T-cell (primary cell): ENCODE measurements at places on chromosomes 5 and 9. TPM values are rescaled to one million over a fixed set of nuclear protein-coding genes. Genes with fewer than 3 reads are reported as not detected.
A peak's percentile ranks its signal among the peaks of the same experiment; 100 is the strongest.

The C5 gene
- 0.90 TPM for total RNA-seq

The HACD4 gene
- total RNA-seq: 11.8 TPM

The ADAMTS19 gene
- total RNA-seq: 0.18 TPM

The ARHGEF37 gene
- 0.89 TPM for total RNA-seq

The GLRA1 gene
- total RNA-seq: not detected

The CCL27 gene
- total RNA-seq: not detected

The CACFD1 gene
- total RNA-seq: 3.6 TPM

The IL4 gene
- total RNA-seq: not detected

The ANKRD18A gene
- total RNA-seq: 8.2 TPM

The SH3RF2 gene
- total RNA-seq: 0.75 TPM

GRCh38 chr9:134566936-134567335 lies 74.7 kb upstream of the COL5A1 start:
- no peak overlapping the region for H3K4me3 ChIP-seq
- no peak overlapping the region for H3K27ac ChIP-seq
- H3K27me3 ChIP-seq: no peaks in the 10 kb centered on the region
- no peak for DNase-seq
- H3K4me1 ChIP-seq: no peaks in the 10 kb centered on the region

DNA sequence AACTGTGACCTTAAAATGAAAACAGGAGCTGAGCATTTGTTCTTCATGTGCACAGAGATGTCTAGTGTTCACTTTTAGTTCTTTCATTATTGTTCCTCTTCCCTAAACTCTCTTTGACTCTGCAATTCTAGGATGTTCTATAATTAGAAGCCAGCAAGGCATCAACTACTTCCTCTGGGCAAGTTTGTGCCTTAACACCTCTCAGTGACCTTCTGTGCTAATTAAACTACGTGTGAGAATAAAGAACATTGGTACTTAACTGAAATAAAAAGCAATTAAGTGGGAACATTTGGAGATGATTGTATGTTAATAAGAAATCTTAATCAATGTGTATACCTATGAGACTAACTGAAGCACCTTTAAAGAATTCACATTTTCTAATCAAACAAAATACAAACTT lies 242.8 kb downstream of the RASEF start:
- no peak overlapping the region for H3K4me3 ChIP-seq
- H3K4me1 ChIP-seq: no peaks in the 10 kb centered on the region
- H3K27me3 ChIP-seq: no peaks in the 10 kb centered on the region
- no peak for DNase-seq
- H3K36me3 ChIP-seq: no peaks in the 10 kb centered on the region
- no peak overlapping the region for H3K27ac ChIP-seq

- H3K27me3 ChIP-seq: no peaks in the 10 kb centered on the region
- peaks cover 24% of the 10 kb centered on the region for H3K4me1 ChIP-seq
- H3K27ac ChIP-seq: peak overlapping the region; percentile 61
- peak; percentile 51 for DNase-seq
These were observed 890 bp downstream of the PIK3R1 start for GRCh38 chr5:68216245-68217046.

- no peak overlapping the region for H3K4me3 ChIP-seq
- H3K4me1 ChIP-seq: no peaks in the 10 kb centered on the region
- H3K27me3 ChIP-seq: peaks cover 6% of the 10 kb centered on the region
- H3K36me3 ChIP-seq: no peaks in the 10 kb centered on the region
- no peak for DNase-seq
These were observed 164.5 kb upstream of the S1PR3 start for GRCh38 chr9:88826771-88827181.

- peaks cover 3% of the 10 kb centered on the region for H3K4me1 ChIP-seq
- H3K4me3 ChIP-seq: no peak overlapping the region
- no peak overlapping the region for H3K27ac ChIP-seq
- no peak for DNase-seq
- H3K27me3 ChIP-seq: no peaks in the 10 kb centered on the region
- H3K36me3 ChIP-seq: no peaks in the 10 kb centered on the region
These were observed 78.0 kb downstream of the ARHGAP26 start for GRCh38 chr5:142847898-142848790.

DNA sequence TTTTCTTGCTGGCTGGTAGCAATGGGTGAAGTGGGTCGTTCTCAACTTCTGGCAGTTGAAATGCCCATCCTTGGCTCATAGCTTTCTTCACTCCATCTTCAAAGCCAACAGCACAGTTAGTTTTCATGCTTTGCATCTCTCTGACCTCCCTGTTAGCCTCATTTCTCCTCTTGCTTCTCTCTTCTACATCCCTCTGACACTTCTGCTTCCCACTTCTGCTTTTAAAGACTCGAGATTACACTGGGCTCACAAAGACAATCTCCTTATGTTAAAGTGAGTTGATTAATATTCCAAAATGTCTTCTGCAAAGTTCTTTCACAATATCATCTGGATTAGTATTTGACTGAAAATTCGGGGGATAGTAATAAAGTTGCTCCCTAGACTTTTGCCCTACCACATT lies 684.8 kb upstream of the CCNG1 start:
- H3K4me3 ChIP-seq: no peak overlapping the region
- no peak overlapping the region for H3K27ac ChIP-seq
- DNase-seq: no peak
- H3K4me1 ChIP-seq: no peaks in the 10 kb centered on the region
- no peaks in the 10 kb centered on the region for H3K36me3 ChIP-seq

GRCh38 chr9:73643379-73644013 lies 491.8 kb downstream of the ANXA1 start:
- no peak overlapping the region for H3K4me3 ChIP-seq
- H3K27ac ChIP-seq: no peak overlapping the region
- no peaks in the 10 kb centered on the region for H3K36me3 ChIP-seq
- no peak for DNase-seq

DNA sequence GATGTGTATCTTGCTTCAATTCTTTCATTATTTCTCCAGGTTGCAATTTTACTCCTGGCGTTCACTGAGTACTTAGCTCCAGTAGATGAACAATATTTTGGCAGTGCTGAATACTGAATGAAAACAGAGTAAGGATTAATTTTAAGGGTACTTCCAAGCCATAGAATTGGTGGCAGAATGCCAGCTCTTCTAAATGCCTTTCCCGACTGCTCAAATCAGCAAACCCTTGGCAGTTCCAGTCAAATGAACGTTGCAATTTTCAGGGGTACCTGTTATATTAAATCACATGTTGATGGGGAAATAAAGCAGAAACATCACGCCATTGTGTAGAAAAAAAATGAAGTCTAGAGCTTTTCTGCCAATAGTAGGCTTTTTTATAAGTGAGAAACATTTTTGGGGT lies 282.4 kb upstream of the RPS23 start:
- no peaks in the 10 kb centered on the region for H3K4me1 ChIP-seq
- H3K27ac ChIP-seq: no peak overlapping the region
- H3K36me3 ChIP-seq: no peaks in the 10 kb centered on the region
- H3K4me3 ChIP-seq: no peak overlapping the region
- no peaks in the 10 kb centered on the region for H3K27me3 ChIP-seq

DNA sequence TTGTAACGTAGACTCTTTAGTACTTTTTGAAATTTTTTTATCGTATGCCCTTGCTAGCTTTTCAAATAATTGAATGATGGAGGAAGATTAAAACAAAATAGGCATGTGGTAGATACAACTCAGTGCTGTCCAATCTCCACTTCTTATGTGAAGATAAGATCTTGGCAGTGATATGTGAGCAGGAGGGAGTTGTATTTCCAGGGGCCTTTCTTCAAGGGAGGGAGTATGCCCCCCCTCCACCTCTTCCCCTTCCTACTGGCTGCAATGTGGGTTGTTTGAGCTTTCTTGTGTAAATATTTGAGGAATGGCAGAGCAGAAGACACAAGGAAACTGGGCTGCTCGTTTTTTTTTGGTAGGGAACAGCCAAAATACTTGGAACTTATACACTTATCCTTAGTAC lies 374.9 kb downstream of the PSAT1 start:
- no peak overlapping the region for H3K4me3 ChIP-seq
- H3K36me3 ChIP-seq: no peaks in the 10 kb centered on the region
- H3K27me3 ChIP-seq: no peaks in the 10 kb centered on the region
- H3K4me1 ChIP-seq: no peaks in the 10 kb centered on the region
- DNase-seq: no peak

DNA sequence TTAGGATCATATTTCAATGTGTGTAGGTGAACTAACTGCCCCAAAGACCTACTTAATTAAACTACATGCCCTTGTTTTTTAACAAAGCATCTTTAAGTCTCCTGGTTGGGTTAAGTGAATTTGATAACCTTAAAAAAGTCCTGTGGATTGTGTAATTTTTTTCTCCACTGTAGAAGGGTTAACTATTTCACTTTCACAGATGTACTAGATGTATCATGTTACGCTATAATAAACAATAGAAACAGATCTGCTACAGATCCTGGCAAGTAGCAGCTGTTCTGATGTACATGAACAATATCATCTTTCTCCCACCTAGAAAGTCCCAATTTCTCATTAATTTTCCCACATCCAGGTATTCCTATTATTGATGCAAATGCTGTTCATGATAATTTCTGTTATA lies 18.9 kb downstream of the KIF24 start:
- no peaks in the 10 kb centered on the region for H3K36me3 ChIP-seq
- H3K27me3 ChIP-seq: no peaks in the 10 kb centered on the region
- no peak overlapping the region for H3K27ac ChIP-seq
- DNase-seq: no peak
- no peaks in the 10 kb centered on the region for H3K4me1 ChIP-seq

GRCh38 chr5:11785771-11786352 lies 118.4 kb downstream of the CTNND2 start:
- H3K4me3 ChIP-seq: no peak overlapping the region
- H3K27me3 ChIP-seq: no peaks in the 10 kb centered on the region
- DNase-seq: no peak
- no peak overlapping the region for H3K27ac ChIP-seq
- H3K4me1 ChIP-seq: no peaks in the 10 kb centered on the region
- no peaks in the 10 kb centered on the region for H3K36me3 ChIP-seq

DNA sequence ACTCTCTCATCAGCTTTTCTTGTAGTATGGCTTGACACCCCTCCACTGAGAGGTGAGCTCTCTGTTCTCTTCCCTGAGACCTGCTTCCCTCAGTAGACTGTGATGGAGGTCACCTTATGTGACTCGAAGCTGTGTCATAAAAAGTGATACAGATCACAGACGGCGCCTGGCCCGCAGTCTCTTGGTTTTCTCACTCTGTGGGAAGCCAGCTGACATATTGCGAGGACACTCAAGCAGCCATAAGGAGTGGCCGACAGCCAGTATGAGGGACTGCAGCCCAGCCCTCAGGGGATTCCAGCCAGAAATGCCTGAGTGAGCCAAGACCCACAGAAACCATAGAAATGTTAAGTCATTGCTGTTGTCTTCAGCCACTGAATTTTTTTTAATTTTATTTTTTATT lies 38.0 kb downstream of the GADD45G start:
- no peaks in the 10 kb centered on the region for H3K36me3 ChIP-seq
- H3K27ac ChIP-seq: no peak overlapping the region
- H3K4me3 ChIP-seq: no peak overlapping the region
- peaks cover 2% of the 10 kb centered on the region for H3K27me3 ChIP-seq
- DNase-seq: no peak

DNA sequence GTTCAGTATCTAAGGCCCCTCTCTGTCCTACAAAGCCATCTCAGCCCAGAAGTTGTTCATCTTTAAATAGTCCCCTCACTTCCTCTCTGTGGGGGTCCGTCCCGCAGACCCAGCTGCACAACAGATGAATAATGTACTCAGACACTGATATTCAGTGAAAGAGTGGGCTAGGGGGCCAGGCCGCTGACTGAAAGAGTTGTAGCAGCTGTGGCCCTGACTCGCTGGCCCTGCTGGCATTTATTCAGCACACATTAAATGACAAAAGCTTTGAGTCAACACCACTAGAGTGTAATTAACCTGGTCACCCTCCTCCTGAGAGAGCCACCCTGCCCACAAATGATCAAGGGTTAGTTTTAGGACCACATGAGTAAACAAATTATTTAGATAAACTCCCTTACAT lies 76.3 kb downstream of the MED10 start:
- H3K4me1 ChIP-seq: no peaks in the 10 kb centered on the region
- no peaks in the 10 kb centered on the region for H3K36me3 ChIP-seq
- no peak overlapping the region for H3K4me3 ChIP-seq

DNA sequence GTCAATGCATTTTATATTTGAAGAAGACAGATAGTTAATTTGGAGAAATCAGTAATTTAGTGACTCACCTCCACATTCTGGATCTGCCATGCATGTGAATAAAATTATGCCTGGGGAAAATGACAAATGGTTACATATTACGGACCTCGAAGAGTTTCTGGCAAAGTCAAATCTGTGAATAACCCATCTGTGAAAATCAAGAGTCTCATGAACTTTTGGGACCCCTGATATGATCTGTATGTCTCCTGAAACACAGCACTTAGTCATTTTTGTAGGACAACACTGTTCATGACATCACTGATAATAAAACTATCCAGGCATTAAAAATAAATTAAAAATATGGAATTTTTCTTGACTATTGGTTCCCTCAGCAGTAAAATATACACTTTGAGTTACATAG lies 584.5 kb downstream of the TLE4 start:
- H3K4me1 ChIP-seq: no peaks in the 10 kb centered on the region
- no peak for DNase-seq
- no peaks in the 10 kb centered on the region for H3K36me3 ChIP-seq

DNA sequence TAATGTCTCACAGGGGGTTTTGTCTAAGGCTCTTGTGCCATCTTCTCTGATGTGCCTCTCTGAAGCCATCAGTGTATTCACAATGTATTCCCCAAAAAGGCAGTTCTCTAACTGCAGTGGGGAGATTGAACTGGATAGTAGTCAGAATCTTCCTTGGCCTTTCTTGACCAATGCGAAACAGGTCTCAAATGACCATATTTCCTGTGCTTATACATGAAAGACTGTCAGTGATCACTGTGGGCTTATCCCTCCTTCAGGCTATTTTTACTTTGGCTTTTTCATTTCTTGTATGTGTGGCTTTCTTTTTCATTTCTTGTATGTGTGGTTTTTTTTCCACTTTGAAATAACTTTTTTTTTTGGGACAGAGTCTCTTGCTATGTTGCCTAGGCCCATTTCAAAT lies 19.7 kb downstream of the HMGXB3 start:
- H3K27me3 ChIP-seq: no peaks in the 10 kb centered on the region
- DNase-seq: no peak
- no peaks in the 10 kb centered on the region for H3K4me1 ChIP-seq
- H3K4me3 ChIP-seq: no peak overlapping the region
- H3K27ac ChIP-seq: no peak overlapping the region

GRCh38 chr9:132780230-132781007 lies 97.7 kb downstream of the AK8 start:
- H3K27me3 ChIP-seq: peaks cover 29% of the 10 kb centered on the region
- H3K27ac ChIP-seq: no peak overlapping the region
- H3K4me1 ChIP-seq: no peaks in the 10 kb centered on the region
- no peak for DNase-seq
- H3K36me3 ChIP-seq: no peaks in the 10 kb centered on the region
- H3K4me3 ChIP-seq: no peak overlapping the region

GRCh38 chr5:167217097-167217743 lies 1074.2 kb upstream of the WWC1 start:
- H3K4me3 ChIP-seq: no peak overlapping the region
- no peaks in the 10 kb centered on the region for H3K4me1 ChIP-seq

- H3K4me3 ChIP-seq: no peak overlapping the region
- peaks cover 4% of the 10 kb centered on the region for H3K27me3 ChIP-seq
- H3K36me3 ChIP-seq: no peaks in the 10 kb centered on the region
- no peaks in the 10 kb centered on the region for H3K4me1 ChIP-seq
These were observed 24.4 kb upstream of the FNIP1 start for GRCh38 chr5:131821221-131821620.

- peaks cover 4% of the 10 kb centered on the region for H3K36me3 ChIP-seq
- H3K27me3 ChIP-seq: no peaks in the 10 kb centered on the region
- no peaks in the 10 kb centered on the region for H3K4me1 ChIP-seq
- no peak overlapping the region for H3K4me3 ChIP-seq
- H3K27ac ChIP-seq: no peak overlapping the region
- no peak for DNase-seq
These were observed 170.2 kb downstream of the MAPKAP1 start for GRCh38 chr9:125536776-125537175.

- no peaks in the 10 kb centered on the region for H3K4me1 ChIP-seq
- H3K27me3 ChIP-seq: no peaks in the 10 kb centered on the region
- no peaks in the 10 kb centered on the region for H3K36me3 ChIP-seq
- no peak overlapping the region for H3K4me3 ChIP-seq
- H3K27ac ChIP-seq: no peak overlapping the region
These were observed 148.8 kb upstream of the MTAP start for GRCh38 chr9:21653589-21653988.
